Lung microvascular endothelial cell (primary cell): ENCODE measurements at places on chromosomes 2 and 18.

DNA sequence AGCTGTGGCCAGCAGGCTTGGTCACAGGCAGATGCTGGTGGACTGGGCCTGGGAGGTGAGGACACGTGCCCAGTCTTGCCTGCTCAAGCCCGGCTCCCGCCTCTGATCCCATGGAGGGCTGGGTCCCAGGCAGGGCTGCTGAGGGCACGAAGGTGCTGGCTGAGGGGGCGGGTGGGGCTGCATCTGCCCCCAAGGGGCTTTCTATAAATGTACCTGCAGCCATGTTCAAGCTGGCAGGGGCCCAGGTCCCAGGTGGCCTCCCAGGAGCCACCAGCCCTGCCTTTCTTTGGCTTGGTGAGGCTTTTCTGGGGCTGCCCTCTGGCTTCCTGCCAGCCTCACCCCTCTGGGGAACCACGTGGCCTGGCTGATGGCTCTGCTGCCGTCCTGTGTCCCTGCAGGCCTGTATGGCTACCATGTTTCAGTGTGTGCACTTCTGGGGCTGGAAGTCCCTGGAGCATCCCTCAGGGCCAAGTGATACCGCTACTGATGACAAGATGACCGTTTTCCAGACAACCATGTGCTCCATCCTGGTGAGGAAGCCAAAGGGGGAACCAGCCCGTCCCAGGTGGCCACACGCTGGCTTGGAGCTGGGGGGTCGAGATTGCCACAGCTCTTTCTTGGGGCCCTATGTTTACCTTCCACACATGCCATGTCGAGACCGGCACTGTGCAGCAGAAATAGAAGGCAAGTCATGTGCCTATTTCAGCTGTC is 23.2 kb downstream of the HJURP start:
- DNase-seq: no peak

GRCh38 chr18:47936952-47937351 is 6.5 kb upstream of the SMAD2 start:
- DNase-seq: no peak

DNA sequence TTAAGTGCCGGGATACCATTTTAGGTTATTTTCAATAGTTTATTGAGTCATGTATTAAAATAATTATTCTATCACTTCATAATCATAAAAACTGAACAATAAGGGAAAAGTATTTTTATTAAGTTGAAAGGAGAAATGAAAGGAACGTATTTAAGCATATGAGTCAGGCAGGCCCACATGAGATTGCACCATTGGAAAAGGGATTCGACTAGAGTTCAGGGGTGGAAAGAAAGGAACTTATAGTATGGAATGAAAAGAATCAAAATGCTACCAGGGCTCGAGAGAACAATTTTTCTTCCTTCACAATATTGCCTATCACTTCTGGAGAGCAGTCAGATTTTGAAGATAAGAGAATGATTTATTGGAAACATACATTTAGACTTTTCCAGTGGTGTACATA is 516.5 kb upstream of the NETO1 start:
- DNase-seq: no peak

GRCh38 chr2:25043241-25043867 is 1.5 kb downstream of the EFR3B start:
- peak; percentile 8 for DNase-seq

DNA sequence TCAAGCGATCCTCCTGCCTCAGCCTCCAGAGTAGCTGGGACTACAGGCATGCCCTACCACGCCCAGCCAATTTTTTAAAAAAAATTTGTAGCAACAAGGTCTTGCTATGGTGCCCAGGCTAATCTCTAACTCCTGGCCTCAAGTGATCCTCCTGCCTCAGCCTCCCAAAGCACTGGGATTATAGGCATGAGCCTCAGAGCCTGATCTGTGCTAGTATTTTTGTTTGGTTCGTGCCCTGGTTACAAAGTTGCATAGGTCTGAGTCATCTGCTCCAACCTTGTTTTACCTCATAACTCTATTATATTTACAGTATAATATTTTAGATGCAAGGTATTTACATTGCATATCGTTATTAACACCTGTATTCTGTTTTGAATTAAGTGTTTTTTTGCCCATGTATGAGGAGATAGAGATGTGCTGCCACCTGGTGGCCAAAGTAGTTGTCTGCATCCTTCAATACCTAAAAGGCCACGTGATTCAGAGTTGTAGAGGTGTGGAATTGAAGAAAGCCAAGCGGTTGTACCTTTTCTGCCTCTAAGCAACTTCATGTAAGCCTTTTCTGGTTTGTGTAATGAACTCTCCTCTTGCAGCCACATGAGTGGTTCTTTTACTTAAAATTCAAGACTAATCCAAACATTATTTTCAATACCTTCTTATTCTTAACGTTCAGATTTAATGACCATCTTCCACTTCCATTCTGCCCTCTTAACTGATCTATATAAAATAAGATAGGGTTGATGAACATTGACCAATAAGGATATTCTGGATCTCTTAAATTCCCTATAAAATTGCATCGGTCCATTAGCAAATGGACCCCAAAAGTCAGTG is 19.9 kb upstream of the CABYR start:
- DNase-seq: peak; percentile 86

DNA sequence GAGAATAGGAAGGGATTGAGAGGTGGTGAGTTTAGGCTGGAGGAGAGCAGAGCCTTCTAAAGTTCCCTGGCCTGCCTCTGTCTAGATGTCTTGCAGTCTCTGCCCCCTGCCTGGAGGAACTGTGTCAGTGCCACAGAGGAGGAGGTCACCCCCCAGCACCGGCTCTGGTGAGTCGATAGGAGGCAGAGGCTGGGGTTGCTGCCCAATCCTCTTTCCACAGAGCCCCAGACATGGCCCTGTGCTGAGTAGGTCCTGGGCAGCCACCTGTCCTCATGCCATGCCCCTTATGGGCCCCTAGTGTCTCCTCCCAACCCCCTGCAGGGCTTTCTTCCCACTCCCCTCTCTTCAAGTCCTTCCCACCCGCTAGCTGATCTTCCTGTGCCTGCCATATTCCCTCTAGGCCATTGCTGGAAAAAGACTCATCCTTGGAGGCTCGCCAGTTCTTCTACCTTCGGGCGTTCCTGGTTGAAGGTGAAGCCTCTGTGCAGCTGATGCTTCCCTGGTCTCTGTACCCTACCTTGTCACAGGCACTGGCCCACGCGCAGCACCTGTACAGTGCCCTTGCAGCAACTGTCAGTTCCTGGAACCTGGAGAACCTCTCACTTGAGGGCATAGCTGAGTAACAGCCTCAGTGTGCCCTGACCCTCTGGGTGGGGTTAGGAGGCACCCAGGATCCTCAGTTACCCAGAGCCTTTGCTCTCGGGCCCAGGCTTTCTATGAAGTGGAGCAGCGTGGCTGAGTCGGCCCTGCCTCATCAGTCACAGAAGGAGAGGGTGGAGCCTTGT is 13.2 kb upstream of the SLC4A3 start:
- DNase-seq: no peak

GRCh38 chr2:39673018-39673417 is 7.3 kb downstream of the TMEM178A start:
- no peak for DNase-seq

GRCh38 chr18:39805218-39805617 is 2149.8 kb upstream of the PIK3C3 start:
- DNase-seq: no peak

DNA sequence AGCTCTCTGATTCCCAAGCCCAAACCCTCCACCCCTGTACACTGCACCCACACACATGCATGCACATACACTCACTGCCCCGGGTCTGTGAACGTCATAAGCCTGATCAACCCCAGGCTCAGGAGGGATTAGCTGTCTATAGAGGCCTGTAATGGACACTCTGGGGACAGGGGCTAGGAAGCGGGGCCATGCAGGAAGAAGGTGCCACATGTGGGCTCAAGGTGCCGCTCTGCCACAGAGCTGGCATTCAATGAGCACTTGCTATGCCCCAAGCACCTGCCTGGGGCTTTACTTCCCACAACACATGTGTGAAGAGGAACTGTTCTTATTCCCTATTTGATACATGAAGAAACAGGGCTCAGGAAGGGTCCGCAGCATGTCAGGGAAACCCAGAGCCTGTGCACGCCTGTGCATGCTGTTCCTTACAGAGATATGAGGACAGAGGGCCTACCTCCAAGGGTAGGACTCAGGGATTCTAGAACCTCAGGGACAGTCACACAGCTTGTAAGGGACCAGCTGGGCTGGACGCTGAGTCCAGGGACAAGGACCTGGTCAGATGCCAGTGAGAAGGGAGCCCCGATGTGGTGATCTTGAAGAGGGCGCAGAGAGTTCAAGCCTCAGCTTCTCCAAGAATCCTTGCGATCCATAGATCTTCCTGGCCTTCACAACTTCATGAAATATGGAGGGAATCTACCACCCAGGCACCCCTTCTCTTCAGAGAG is 5.0 kb downstream of the BIN1 start:
- DNase-seq: no peak

DNA sequence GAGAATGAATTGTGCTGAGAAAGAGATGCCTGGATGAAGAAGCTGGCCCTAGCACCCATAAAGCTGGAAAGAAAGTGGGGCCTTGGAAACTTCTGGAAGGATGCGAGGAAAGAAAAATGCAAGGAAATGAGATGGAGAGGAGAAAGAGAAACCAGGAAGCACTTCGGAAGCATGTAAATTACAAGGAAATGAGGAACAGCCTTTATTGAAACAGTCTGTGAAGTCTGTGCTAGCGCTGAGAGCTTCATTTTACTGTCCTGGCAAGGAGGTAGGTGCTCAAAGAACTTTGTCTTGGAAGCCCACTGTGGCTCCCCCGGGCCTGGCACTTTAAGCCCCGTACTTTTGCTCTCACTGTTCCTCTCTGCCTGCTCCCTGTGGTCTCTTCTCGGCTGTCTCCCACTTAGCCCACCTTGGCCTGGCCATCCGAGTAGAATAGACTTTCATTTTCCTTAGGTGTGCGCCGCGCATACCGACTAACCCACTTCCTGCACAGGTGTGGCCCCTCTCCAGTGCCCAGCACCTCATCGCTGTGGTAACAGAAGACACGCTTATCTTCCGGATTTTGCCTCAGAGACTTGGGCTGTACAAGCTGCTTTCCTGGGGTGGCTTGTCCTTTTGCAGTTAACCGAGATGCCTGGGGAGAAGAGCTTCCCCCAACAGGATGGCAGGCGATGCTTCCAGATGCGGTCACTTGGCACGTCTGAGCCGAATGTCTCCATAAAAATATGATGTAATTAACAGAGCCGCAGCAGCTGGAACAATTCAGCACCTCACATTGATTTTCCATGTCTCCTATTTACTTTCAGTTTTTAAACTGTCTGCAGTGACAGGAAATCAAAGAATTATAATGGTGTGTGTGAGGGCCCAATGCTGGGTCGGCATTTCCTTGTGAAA is 199.6 kb downstream of the HRH4 start:
- DNase-seq: peak; percentile 39

DNA sequence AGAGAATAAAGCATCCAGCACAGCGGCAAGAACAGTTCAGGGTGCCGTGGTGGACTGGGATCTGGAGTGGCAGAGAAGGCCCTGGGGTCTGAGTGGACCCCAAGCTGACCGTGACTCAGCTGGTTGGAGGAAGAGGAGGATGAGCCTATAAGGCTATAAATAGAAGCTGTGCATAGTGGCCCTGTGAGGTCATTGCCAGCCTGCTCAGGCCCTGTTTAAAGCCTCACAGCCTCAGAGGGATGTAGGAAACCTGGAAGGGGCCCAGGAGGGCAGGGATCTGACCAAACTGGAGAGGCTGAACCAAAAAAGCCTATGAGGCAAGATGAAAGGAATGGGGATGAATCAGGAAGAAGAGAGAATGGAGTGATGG is 11.3 kb upstream of the DES start:
- DNase-seq: no peak

GRCh38 chr2:47530105-47530760 is 127.3 kb downstream of the MSH2 start:
- no peak for DNase-seq

GRCh38 chr2:197372592-197372991 is 62.0 kb upstream of the ANKRD44 start:
- DNase-seq: no peak

- DNase-seq: no peak
Measured at GRCh38 chr2:37348155-37348554, 3.7 kb downstream of the QPCT start.

DNA sequence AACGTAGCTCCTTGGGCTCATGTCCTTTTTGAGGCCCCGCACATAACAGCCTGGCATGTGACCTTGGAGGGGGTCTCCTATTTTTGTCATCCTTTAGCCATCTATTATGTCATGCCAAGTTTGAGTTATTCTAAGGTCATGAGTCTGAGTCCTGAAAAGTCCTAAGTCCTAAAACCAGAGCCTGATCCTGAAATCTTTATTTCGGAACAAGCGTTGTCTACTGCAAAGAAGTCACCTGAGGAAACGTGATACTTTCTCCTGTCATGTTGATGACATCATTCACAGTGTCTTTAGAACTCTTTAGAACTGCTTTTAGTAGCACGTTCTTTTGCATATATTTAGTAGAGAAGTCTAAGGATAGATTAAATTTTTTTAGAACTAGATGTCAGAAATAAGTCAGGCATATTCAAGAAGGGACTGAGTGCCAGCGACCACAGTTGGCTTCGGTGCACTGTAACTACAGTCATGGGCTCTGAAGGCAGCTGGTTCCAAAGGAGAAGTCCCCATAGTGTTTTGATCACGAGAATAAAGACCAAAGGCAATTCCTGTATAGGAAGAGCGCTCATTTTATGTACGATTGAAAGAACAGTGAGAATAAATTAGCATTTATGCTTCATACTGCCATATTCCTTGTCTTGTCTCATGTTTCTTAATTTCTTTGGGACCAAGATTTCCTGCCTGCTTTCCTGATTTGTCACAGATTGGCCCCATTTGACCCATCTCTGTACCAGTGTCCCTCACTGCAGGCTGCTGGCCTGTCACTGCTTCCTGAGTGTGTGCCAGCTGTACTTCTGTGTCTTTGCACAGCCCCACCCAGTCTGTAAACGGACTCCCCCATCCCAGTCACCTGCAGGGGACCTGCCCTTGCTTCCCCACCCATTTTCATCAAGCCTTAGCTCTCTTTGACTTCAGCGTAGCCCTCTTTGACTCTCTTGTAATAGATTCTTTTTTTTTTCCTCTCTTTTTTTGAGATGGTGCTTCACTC is 75.8 kb downstream of the ASAP2 start:
- DNase-seq: no peak

DNA sequence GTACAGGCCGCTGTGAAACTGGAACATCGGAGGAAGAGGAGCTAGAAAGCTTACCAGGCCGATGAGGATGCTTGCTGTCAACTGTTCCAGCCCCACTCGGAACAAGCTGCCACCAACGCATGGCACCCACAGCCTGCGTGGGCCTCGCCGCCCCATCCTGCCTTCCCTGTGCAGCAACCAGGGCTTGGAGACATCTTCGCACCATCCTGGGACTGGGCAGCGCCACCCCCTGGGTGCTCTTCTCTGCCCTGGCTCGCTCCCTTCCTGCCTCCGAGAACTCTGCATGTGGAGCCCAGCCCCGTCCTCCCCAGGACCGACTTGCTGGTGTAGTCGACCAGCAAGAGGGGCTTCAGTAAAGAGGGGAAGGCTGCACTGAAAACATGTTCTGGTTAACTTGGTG is 10.8 kb downstream of the TMEM18 start:
- DNase-seq: no peak

- no peak for DNase-seq
Measured at GRCh38 chr2:24174851-24175277, at the start of gene FAM228A. Gene FAM228A, plus strand, starts transcription at chr2:24175053. Its CDS starts 428 bp downstream, at chr2:24175481.
